ENCODE measurements at places on chromosomes 11 and 22.

GRCh38 chr22:50739279-50739691 lies 1.3 kb downstream of the ACR start:
- DNase-seq: no peak

- DNase-seq: no peak
These were observed 170.8 kb downstream of the MN1 start for GRCh38 chr22:27630754-27631153.

DNA sequence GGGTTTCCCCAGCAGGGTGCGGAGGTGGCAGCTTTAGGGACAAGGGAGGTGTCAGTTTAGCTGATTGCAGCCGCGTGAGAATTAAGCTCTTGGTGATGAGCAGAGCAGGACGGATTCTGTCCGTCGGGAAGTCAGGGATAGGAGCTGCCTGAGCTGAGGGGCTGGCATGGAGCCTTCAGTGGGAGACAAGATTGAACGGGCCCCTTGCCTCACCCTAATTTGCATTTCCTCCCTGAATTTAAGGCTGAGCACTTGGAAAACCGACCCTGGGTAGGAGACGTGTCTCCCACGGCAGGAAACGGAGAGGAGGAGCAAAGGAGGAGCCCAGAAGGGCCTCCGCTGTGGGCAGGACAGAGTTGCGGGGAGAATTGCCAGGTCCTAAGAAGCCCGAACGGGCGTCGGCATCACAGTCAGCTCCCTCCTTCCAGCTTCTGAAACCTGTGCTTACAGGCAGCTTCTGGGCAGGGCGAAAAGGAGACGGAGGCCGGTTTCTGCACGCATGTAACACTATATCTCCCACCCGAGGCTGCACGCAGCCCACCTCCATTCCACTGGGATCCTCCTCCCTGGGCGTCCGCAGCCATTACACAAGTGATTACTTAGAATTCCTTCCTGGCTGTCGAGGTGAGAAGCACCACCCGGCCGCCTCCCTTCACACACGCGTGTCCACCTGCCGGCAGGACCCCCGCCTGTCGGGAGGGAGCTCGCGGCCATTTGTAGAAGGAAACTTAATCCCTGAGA lies 345.8 kb downstream of the BRD1 start:
- DNase-seq: no peak

DNA sequence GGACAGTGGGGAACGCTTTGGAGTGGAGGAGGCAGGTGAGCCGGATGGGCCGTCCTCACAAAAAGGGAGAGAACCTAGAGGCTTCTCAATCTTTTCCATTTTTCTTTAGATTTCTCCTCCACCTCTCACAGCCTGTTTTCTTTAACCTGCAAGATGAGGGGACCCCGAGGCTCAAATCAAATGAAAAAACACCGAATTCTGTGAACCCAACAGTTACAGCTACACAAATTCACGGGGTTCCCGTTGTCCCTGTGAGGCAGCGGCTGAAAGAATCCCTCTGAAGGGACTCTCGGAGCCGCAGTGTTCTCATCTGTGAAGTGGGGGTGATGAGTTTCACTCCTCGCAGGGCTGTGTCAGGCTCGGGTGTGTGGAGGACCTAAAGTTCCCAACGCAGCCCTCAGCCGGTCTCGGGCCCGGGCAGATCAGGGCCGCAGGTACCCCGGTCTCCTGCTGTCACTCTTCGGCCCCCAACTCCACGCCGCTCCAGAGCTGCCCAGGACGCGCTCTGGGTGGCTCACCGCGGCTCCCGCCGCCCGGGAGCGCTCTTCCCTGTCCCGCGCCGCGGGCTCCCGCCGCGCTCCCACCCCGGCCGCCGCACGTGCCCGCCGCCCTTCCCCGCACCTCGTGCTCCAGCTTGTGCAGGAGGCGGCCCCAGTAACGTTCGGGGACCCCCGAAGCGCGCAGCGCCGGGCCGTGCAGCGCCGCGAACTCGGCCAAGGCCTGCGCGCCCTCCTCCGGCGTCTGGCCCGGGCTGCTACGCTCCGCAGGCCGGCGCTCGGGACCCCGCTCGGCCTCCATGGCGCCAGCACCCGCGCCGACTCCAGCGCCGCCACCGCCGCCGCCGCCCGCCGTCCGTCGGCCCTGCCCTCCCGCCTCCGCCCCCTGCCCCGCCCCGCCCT lies at the start of gene TTLL12:
Gene TTLL12 (minus strand): TSS at position 863 of the 899 bp plus-strand sequence. CDS start 65 bp downstream, at position 798.
- DNase-seq: peak; percentile 48

DNA sequence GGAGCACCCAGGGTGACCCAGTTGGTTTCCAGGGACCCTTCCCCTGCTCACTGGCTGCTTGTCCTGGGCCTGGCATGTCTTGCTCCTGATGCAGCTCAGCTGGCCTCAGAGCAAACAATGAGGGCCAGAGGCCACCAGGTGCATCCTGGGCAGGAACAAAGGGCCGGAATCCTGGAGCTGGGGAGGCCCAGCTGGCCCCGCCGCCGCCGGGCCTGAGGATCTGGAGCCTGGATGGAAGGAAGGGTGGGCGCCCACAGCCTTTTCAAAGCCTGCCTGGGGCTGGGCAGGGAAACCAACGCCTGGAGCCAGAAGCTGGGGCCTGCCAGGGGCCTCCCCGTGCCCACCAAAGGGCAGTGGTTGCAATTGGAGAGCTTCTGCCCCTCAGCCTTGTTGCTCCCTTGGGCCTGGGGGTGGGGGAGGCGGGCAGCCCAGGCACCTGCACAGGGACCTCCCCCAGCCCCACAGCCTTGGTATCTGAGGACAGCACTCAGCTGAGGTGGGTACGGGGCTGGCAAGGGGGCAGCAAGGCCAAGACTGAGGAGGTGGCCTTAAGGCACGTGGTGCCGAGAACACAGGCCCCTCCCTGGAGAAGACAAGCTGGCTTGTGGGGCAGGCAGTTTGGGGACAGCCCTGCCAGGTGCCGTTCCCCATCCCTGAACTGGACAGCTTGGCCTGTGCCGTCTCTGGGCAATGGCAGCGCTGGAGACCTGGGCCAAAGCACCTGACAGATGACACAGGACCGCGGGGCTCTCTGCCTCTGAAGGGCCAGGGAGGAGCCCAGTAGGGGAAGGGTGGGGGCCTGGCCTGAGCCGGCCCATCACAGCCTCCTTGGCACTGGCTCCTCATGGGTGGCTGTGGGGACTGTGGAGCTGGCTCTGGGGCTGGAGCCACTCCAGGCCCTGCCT lies 7.1 kb upstream of the ADORA2A start:
- peak; percentile 56 for DNase-seq

DNA sequence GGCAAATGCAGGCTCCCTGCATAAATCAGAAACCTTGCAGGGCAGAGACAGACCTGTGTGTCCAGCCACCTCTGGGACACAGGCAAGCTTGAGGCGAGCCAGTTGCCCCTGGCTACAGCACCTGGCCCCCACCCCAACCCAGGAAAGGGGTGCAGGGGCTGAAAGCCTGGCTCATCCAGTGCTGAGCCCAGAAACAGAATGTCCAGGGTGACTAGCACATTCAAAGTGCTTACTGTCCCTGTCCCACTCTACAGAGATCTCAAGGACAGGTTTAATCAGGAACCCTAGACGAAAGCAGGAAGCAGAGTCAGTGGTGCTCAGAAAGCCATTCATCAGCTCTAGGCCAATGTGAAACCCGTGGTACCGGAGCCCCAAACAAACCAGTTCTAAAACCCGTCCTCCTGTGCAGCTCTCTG lies 31.9 kb downstream of the PLEKHA7 start:
- DNase-seq: no peak

DNA sequence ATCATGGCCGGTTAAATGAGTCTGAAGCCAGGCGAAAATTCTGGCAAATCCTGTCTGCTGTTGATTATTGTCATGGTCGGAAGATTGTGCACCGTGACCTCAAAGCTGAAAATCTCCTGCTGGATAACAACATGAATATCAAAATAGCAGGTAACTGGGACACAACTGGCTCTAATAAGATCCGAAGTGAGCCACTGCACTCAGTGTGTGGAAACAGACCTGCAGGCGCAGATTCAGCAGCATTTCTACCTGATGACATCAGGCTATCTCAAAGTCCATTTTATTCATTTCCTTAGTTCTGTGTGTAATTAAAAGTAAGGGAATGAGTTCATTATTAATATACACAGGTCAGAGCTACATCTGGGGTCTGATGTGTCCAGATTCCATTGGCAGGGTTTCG lies 78.2 kb downstream of the PPP2R1B start:
- no peak for DNase-seq

DNA sequence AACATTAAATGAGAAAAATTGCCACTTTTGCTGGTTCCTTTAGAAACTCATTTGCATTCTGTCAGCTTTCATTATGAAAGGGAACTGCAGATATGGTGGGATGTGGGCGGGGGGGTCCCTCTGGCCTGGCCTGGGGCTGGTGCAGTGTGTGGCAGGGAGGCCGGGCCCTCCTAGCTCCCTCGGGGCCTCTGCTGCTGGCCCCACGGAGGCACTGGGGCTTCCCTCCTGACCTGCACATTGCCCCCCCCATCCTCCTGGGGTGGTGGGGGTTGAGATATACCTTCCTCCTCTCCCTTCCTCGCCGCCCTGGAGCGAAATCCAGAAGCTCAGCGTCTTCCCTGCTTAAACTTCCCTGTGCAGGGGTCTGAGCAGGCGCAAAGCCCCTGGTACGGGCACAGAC lies 1005.9 kb downstream of the BRD1 start:
- DNase-seq: no peak

GRCh38 chr11:18384157-18384641 lies 10.2 kb upstream of the LDHA start:
- DNase-seq: no peak

DNA sequence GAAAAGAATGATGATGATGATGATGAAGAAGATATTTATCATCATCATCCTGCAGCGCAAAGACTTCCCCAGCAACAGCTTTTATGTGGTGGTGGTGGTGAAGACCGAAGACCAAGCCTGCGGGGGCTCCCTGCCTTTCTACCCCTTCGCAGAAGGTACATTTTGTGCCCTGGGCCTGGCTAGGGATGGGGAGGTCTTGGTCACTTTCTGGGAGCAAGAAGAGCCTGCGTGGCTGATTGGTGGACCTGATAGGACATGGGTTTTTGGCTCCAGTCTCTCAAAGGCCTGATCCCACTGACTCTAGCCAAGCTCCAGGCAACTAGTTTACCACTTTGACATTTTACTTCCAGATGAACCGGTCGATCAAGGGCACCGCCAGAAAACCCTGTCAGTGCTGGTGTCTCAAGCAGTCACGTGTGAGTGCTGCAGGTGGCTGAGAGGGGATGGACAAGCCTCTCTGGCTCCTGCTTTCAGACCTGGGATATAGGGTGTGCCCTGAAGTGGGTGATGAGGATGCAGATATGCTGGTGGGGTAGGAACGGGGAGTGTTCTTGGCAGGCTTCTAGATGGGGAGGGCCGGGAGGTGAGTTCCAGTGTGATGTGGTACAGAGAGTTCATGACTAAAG lies 5.3 kb downstream of the SIDT2 start:
- DNase-seq: no peak

GRCh38 chr11:1224491-1225385 lies 1.9 kb downstream of the MUC5B start:
- no peak for DNase-seq
